ENCODE measurements at places on chromosomes 16 and 17.

DNA sequence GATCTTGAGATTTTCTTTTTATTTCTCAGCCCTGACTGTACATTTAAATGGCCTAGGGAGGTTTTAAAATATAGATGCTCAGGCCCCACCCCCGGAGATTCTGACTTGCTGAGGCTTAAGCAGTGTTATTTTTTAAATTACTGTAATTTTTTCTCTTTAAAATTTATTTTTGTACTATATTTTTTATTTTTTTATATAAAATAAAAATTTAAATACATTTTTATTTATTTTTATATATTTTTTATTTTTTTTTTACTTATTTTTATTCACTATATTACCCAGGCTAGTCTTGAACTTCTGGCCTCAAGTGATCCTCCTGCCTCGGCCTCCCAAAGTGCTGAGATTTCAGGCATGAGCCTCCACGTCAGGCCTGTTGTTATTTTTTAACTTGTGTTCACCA is 83.3 kb downstream of the KATNIP start:
- no peak for DNase-seq

DNA sequence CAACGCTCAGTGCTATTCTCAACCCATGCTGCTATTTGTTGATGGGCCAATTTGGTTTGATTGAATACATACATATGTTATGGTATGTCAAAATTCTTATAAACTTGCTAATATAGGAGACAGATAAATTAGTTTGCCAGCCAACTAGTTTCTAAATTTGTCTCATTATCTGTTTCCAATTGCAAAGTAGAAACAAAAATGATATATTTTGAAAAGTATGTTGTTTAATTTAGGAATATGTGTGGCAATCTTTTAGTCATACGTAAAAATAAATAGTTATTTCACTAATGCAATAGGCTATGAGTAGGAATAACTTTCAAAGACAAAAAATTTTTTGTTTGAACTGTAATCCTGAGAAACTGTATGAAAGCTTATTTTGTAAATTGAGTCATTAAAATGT is 210.6 kb upstream of the KCNJ16 start:
- DNase-seq = no peak

DNA sequence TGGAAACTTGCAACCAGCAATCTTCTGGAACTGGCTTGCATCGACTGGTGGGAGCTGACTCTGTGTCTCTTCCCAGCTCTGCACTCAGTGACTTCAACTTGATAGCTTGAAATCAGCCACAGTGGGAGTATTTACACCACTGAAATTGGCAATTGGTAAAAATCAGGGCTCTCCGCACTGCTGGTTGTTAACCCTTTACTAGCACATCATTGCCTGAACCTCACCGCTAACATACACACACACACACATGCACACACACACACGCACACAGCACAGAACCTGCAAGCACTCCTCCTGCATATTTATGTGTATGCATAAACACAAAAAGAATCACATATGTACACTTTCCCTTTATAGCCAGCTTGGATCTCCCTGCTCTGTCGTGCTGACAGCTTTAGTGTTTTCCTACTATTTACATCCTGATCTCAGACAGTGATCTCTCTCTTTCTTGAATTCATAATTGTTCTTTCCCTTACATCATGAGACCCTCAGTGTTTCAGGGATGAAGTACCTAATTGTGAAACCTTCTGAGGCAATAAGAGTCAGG is 7.9 kb upstream of the TMIGD1 start:
- no peak for DNase-seq

DNA sequence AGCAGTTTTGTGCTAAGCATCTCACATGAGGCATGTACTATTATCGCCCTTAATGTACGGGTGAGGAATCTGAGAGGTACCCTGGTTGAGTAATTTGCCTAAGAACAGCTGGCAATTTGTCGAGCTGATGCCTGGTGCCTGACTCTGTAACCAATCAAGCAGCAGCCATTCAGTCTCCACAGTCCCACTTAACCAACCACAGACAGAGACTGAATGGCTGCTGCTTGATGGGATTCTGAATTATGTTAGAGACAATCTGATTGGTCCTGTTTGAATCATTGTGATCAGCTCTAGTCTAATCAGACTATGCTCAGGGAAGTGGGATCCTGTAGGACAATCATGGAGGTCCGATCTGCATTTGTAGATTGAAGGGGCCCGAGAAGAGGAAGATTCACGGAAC is 447.0 kb downstream of the SHISA9 start:
- no peak for DNase-seq

GRCh38 chr17:69170377-69170776 is 28.7 kb upstream of the ABCA6 start:
- no peak for DNase-seq

DNA sequence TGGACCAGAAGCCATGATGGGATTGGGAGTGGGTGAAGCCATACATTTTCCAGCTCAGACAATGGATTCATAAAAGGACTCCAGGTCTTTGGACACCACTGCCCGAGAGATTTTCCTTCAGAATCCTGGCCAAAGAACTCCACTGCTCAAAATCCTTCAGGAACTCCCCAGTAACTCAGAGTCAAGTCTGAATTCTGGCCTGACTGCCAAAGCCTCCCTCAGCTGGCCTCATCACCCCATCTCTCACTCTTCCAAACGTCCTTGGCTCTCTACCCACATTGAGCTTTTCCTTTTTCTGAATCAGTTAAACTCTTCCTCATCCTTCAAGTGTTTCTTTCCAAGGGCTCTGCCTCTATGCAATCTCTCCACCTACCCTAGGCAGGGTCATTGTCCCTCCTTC is 1.2 kb upstream of the SEPTIN1 start:
- DNase-seq = no peak

DNA sequence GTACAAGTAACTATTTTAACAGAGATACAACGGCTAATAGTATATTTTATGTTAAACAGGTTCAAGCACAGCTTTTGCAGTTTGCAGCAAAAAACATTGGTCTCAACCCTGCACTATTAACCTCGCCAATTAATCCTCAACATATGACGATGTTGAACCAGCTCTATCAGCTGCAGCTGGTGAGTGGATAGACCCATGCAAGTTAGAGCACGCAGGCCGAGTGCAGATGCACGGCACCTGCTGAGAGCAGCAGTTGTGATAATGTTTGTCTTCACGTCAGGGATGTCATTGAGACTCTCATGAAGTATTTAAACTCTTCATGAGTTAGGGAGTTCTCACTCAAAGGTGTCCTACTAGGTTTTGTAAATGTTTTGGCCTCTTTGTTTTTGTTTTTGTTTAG is 45.6 kb downstream of the TMC6 start:
- DNase-seq = no peak

Data from Kasumi-1 (cell line).